Aorta (tissue), 5 donors: ENCODE measurements at places on chromosomes 7 and 10.

DNA sequence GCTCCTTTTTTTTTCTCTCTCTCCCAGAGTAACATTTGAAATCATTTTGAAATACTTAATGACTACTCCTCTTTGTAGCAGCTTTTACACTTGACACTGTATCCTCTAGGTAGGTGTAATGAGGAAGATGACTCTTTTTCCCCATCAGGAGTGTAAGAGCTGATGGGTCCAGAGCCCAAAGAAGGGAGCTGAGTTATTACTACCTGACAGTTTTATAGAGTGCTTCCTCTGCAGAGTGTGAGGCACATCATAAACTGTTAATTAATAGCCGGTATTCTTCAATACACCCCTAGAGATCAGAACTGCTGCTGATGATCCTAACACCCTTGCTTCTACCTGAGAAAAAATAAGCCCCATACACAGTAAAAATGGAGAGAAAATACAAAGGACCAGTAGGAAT lies 279.8 kb upstream of the SEMA3A start:
- no peak for DNase-seq

GRCh38 chr7:104552102-104552501 lies 223.7 kb downstream of the LHFPL3 start:
- DNase-seq = no peak

GRCh38 chr10:31042670-31043069 lies 11.0 kb upstream of the ZNF438 start:
- no peak for DNase-seq

- DNase-seq = no peak
Observed at GRCh38 chr7:80257756-80258155, 123.1 kb downstream of the GNAI1 start.

DNA sequence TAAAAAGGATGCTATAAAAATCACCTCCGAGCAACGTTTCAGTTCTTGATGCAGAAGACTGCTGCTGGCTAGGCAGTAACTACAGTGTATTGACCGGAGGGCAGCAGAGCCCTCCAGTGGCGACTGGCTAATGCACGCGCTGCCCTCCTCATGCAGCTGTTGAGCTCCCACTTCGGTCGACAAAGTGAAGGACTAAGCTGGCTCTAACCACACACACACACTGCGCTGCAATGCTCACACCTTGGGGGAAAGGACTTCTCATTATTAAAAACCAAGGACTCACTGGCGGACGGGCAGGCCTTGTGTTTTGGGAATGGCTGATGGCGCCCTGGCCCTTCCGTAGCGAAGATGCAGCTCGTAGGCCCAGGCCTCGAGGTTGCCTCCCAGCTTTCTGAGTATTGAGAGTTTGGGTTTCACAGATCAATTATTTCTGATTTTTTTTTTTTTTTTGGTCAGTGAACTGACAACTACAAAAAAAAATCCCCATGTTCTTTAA lies 120.9 kb upstream of the DIP2C start:
- no peak for DNase-seq

DNA sequence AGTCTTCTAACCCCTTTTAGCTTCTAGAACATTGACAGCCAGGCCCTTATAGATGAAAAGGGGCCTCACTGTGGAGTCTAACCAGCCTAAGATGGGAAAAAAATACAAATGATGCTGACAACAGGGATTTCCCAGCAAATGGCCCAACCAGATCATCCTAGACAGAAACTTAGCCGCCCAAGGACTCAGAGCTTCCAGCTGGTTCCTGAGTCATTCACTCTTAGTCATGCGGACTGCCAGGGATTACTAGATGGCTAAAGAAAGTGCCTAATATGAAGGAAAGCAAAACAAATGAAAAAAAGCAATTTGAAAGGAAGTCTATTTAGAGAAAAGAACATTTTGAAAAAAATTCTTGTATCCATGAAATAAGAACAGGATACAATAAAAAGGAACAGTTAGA lies 23.7 kb downstream of the TSPAN14 start:
- DNase-seq = no peak

DNA sequence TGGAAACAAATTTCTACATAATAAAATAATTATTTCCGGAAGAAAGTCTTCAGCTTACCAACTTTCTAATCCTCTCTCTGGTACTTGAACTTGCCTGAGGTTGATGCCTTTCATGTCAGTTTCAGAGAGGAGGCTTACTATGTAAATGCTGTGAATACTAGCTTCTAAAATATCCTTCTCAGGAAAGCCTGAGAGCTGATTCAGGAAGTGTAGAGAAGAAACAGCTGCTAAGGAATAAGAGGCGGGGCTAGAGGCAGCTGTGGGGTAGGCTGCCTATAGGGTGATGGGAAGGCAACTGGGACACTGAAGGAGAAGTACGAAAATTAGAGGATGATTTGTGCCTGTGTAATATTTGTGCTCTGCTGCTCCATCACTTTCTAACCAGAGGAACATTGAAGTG lies 69.3 kb downstream of the AVL9 start:
- no peak for DNase-seq
